Activated CD4-positive, alpha-beta T cell treated with anti-CD3 and anti-CD28 coated beads, Interleukin-2, amount 50 U/mL, for 4 hours (primary cell): ENCODE measurements at places on chromosomes 13 and 19.

- DNase-seq = no peak
Measured at GRCh38 chr13:34161931-34162543, 344.1 kb downstream of the RFC3 start.

DNA sequence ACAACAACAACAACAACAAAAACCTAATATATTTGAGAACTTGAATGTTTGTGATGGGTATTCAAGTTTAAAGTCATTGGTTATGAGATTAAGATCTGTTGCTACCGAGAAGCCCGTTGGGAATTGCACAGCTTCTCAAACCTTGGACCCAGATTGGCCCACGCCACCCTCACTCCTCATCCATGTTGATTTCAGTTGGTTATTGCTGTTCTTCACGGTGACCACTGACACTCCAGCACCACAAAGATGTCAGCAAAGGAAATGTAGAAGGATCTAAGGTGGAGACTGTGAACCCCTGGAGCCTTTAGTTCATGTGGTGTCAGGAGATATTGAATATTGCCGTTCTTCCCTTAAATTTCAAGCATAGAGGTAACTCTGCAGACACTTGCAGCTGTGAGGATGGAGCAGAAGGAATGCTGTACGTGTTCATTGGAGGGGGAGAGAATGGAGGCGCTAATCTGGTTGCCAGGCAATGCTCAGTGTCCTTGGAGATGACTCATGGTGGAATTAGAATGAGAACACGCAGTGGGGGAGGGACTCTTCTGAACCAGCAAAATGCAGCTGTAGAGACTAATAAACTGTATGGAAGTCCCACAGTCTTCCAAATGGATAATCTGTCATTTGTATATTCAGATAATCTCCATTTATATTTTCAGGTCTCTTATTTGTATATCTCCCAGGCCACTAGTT lies 20.8 kb upstream of the ZNF835 start:
- no peak for DNase-seq

- DNase-seq = no peak
Measured at GRCh38 chr13:32254416-32254815, 60.7 kb downstream of the ZAR1L start.

DNA sequence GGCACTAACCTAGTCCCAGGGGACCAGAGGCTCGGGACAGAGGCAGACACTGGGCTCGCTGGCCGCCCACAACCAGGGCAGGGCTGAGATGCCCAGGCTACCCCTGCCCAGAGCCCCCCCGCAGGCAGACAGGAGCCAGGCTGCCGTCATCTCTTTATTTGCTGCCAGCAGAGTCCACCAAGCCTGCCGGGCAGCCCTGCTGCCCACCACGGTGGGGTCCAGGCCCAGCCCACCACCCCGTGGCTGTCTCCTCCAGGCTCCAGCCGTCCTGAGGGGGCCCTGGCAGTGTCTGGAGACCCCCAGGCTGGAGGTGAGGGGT lies 5.0 kb downstream of the TEKTIP1 start:
- DNase-seq = no peak

DNA sequence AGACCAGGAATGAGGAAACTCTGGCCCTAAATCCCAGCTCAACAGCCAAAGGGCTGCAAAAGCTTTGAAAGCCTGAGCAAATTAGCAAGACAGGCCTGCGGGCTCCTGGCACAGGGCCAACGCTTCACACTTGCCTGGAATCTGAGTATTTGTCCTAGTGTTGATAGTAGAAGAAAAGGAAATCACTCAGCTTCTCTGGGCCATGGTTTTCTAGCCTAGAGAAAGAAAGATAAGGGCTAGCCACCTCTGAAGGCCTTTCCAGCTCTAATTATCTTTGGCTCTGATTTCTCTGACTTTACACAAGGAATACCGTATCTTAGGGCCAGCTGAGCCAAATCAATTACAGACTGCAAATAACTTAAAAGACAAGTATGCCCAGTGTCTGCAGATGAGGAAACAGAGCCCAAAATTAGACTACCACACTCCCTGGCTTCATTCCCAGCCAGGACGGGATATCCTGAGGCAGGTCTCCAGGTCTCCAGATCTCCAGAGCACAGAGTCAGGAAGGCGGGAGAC lies 69.6 kb downstream of the STK24 start:
- no peak for DNase-seq

DNA sequence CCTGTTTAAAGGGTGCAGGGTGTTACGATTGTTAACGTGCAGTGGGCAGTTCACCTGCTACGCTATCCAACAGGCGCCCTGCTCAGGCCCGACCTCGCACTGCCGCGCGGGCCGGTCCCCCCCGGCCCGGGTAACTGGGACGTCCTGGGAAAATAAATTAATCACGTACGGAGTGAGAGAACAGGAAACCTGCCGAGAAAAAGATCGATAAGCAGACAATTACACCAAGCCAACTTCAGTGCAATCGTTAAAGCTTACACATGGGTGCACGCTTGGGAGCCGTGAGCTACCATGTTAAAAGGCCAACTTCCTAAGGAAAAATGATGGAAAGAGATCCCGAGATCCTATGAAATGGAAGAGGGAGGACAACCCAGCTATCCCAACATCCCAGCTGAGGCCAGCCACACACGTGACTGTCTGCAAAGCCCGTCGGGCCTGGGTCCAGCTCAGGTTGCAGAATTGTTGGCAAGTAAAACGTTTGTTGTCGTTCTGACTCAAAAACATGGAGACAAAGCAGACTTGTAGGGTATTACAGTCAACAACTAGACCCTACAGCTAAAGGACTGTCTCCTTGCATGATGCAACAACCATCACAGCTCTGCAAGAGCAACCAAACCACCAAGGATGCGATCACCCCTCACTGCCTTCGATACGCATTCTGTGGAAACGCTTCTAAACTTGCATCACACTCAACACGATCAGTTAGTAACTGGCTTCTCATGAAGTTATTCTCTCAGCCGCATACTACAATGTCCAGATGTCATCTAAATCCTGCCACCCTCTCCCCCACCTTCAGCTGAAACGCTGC lies 741 bp upstream of the TUBGCP3 start:
- DNase-seq = no peak

DNA sequence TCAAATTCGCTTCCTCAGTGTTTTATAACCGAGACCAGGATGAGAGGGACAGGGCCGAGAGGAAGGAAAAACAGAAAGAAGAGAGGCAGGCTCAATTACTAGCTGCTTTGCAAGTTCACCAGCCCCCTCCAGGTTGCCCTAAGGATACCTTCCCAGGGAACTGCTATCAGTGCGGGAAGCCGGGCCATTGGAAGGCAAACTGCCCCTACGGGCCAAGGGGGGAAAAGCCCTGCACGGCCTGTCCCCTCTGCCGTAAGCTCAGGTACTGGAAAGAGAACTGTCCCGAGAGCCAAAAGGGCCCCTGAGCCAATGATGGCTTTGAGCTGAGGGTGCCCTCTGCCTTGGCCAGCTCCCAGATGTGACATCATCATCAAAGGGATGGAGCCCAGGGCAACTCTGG lies 3.2 kb upstream of the ERVV-1 start:
- DNase-seq = no peak

DNA sequence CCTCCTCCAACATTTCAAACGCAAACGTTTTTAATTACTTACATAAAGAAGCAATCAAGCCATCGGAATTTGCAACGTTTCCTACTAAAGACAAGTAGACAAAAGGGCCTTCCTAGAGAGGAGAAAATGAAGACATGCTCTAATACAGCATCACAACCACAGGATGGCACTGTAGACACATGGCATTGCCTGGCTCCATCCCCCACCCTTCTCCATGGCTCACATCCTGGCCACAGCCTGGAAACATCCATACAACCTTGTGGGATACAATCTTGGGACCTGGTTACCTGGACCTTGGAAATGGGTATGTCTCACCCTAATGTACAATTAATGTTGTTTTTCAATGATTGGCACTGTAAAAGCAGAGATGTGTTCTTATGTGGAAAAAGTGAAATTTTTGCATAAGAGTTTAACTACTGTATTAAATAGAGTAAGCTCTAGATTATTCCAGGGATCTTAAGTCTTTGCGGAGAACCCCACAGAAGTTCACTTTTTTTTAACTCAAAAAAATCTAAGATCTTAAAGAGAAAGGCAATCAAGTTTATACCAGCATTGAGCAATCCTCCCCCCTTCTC lies 21.5 kb downstream of the EBPL start:
- no peak for DNase-seq

DNA sequence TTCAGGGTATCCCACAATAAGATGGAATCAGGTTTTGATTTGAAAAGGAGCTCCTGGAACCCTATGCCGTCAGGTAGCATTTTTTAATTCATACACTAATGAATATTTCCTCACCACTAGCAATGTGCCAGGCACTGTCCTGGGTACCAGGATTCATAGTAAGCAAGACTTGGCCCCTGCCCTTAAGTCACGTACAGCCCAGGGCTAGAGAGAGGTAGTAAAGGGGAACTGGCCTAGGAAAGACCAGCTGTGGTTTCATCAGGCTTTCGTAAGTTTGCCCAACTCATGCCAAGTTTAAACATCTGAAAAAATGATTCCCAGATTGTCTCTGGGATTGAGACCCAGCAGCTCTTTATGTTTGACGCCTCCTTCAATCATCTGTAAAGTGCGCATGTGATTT lies 45.9 kb upstream of the AMER2 start:
- DNase-seq = no peak

- no peak for DNase-seq
Measured at GRCh38 chr19:17680230-17680722, 7.9 kb downstream of the UNC13A start.

GRCh38 chr13:111532111-111532510 lies 211.7 kb downstream of the TEX29 start:
- no peak for DNase-seq

DNA sequence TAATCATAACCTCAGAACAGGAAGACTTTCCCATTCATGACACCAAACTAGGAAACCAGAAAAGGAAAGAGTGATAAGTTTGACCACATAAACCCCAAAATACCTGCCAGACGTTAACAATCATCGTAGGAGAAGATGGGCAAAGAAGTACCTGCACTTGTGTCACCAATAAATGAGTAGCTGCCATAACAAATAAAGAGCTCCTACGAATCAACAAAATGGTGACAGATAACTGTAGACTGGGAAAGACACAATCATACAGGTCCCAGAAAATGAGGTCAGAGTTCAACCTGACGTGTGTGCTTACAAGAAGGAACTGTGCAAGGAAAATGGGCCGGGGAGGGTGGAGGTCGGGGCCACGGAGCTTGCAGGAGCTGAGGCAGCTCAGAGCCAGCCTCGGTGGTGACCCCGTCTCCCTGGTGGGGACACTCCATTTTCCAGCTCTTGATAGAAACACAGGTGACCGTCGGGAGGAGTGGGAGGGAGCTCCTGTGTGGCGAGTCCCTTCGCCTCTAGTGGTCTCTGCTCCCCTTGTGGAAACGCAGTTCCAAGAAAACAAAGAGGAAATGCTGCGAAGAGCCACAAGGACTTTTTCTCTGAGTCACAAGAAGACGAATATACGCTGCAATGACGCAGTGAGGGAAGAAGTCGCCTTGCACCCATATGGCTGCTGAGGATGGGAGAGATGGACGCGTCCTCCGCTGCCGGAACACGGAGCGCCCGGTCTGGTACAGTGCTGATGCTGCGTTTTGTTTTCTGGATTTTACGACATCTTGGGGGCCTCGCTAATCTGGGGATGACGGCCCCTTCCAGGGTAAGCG lies 9.5 kb downstream of the PIP5K1C start:
- DNase-seq = no peak

DNA sequence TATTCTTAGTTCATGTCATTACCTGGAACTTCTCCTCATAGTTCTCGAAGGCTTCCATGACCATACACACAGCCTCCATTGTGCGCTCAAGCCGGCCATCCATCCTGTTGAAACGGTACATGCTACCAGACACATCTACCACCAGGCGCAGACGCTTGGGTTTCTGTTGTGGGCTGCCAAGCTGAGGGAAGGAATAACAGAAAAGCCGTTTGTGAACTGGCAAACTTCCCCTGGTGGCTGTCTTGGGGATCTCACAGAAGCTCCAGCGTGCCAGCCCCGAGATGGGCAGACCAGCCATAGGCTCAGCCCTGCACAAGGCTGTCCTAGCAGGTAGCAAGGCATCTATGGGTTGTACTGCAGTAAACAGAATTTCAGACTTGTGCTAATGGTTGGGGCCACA lies 130.1 kb downstream of the RGCC start:
- peak; percentile 33 for DNase-seq

- DNase-seq = no peak
Measured at GRCh38 chr19:49691243-49692146, 579 bp downstream of the CPT1C start.

- DNase-seq = no peak
Measured at GRCh38 chr13:52127378-52127777, 1.5 kb downstream of the NEK5 start.

- peak; percentile 24 for DNase-seq
Measured at GRCh38 chr19:47111006-47111621, 2.5 kb downstream of the ZC3H4 start.

DNA sequence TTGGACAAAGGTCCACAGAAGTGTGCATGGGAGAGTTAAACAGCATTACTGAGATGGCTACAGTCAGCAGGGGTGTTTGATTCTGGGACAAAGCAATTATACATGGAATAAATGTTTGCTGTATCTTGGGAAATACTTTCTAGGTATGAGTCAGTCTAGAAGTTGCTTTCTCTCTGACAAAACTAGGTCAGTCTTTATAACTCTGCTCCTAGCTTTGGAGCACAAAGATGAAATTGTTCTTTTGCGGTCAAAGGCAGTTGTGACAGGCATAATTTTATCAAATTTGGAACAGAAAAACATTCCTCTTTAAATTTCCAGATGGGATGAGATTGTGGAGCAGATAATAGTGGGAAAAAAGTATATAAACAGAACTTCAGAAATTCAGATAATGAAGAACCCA lies 1045.4 kb upstream of the MIR17HG start:
- no peak for DNase-seq

- no peak for DNase-seq
Measured at GRCh38 chr13:44974056-44974793, 15.0 kb downstream of the NUFIP1 start.

GRCh38 chr19:3142781-3143337 lies 7.0 kb downstream of the GNA15 start:
- no peak for DNase-seq
